CD4-positive, alpha-beta T cell treated with Interleukin-1 beta for 1 hour (primary cell): ENCODE measurements at places on chromosomes 6 and 20.

- no peak for DNase-seq
Measured at GRCh38 chr20:3434232-3434631, 26.8 kb upstream of the DNAAF9 start.

GRCh38 chr6:7338031-7338430 is 25.0 kb upstream of the SSR1 start:
- DNase-seq, result no peak

DNA sequence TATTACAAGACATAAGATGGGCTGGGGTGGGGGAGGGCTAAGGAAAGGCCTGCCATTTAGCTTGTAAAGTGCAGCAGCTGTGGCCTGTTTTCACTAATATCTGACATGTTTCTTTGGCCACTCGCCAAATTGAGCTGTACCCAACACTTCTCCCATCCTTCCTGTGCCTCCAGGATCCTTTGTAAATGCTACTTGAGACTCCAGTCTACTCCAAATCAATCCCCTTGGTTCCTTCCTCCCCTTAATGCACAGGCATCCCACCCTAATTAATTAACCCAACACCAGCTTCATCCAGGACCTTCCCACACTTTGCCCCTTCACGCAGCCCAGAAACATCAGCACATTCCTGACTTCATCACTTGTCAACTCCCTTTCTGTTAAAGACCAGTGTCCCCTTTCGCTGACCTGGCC is 55.0 kb upstream of the TCF21 start:
- no peak for DNase-seq

DNA sequence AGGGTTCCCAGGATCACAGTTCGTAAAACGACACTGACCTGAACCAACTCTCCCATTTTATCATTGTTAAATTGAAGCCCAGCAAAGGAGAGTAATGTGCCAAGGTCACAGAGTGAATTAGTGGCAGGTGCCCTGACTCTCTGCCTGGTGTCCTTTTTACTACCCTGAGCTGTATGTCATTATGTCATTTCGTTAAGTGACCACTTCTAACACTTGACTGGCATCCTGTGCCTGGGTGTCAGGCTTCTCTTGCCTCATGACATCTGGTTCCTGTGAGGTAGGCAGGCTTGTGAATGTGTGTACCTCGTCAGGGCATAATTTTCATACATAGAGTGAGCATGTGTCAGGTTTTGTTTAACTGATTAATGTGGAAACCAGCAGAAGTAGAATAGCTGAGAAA is 48.6 kb downstream of the RALY start:
- DNase-seq, result no peak

DNA sequence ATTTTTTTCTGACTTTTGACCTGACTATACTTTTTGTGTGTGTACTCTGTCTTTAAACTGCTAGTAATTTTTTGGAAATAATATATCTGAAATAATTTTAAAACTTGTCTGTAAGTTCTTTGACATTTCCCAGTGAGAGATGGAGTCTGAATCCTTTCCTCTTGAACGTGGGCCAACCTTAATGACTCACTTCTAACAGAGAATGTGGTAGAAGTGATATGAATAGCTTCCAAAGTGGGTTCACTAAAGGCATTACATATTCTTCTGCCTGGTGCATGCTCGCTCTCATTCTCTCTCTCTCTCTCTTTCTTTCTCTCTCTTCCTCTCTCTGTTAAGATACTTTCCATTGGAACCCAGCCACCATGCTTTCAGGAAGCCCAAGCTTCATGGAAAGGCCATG is 108.7 kb upstream of the FERMT1 start:
- no peak for DNase-seq

DNA sequence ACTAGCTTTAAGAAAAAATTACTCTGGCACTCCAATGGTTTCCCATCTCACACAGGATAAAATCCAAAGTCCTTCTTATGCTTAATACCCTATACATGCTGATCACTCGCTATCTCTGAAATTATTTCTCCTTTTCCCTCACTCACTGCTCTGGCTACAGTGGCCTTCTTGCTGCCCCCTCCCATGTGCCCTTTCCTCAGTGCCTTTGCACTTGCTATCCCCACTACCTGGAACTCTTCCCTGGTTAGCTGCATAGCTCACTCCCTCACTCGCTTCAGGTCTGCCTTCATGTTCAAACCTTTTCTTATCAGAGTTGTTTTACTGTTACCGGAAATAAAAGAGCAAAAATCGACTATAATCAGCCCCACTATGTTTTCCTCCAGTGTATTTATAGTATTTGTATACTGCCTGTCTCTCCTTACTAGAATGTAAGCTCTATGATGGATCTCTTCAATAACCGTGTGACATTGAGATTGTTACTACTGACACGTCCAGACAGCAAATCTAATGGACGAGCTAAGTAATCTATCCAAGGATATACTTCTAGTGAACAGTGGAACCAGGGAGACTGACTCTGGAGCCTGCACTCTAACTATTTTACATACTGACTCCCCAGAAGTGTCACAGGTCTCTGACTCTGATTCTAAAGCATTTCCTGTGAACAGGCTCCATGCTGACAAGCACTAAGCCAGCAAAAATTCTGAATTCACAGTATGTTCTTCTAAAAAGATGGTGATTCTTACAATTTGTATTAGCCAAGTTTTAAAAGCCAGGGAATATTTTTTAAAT is 25.1 kb downstream of the FKBP5 start:
- DNase-seq, result no peak

DNA sequence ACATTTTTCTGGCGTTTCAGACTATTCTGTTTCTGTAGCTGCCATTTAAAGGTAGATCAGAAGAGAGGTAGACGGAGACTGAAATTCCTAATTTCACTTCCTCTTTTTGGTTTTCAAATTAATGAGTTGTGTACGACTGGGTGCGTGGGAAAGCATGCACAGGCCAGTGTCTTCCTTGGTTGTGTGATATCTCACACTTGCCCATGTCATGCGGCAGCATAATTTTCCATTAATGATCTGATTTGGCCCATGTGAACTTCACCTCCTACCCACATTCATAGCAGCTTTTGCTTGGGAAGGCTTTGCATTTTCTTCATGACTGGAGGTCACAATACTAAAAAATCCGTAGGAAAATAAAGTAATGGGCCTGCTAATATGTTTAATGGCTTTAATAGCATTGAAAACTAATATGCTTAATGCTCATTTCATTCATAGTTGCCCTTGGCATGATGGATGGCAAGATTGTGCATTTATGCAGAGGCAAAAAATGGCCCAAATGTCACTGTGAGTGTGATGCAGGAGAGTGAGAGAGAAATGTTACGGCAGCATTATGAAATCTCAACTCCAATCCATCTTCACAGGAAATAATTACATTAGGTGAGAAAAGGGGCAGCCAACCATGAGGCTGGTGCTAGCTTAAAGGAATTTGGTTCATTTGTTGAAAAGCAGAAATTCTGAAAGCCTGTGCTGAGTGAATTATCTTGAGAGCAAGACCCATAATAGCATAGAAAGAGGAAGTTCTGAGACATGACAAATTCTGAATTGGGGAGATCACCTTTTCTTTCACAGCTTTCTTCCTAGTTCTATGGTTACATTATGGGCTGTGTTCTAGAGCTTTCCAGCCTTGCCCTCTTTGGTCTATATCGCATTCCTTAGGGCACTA is 69.0 kb upstream of the UST start:
- no peak for DNase-seq

DNA sequence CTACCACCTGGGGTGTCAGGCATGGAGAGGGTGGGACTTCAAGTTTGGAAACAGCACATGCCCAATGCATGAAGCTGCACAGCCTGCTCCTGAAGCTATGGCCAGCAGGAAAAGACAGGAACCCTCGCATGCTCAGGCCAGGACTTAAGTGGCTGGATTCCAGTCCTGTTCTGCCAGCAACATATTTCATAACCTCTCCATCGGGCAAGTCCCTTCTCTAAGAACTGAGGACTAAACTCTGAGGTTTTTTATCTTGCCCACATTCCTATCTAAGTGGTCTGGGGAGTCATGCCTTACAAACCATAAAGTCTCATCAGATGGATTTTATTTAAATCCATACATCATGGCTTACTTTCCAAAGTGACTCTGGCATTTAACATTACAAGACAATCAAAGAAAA is 27.5 kb upstream of the AGPAT4 start:
- no peak for DNase-seq

- no peak for DNase-seq
Measured at GRCh38 chr20:44442298-44443070, 33.2 kb upstream of the TTPAL start.

GRCh38 chr20:17298171-17298570 is 71.3 kb downstream of the PCSK2 start:
- no peak for DNase-seq

DNA sequence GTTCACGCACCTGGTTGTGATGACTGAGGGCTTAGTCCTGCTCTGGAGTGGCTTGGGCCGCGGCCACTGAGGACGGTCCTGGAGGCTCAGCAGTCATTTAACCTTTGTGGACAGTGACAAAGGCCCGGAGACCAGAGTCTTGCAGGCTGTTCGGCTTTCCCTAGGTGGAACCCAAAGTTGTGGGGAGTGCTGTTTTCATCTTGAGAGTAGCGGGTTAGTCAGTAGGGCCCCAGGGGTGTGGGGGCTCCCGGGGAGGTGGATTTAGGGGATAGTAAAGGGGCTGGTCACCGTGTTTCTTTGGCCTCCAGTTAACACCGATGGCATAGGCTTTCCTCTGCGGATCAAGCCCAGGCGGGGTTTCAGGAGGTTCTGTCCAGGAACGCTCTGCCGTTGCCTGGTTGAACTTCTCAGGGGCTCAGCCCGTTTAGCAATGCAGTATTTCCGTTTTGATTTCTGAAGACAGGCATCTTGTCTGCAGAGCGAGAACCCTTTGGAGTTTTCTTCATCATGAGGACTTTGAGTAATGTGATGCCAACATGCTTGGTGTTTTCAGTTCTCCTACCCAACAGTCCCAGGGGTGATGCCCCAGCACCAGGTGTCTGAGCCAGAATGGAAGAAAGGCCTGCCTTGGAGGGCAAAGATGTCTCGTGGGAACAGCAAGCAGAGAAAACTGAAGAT is 31.8 kb downstream of the ZNF831 start:
- DNase-seq, result no peak

DNA sequence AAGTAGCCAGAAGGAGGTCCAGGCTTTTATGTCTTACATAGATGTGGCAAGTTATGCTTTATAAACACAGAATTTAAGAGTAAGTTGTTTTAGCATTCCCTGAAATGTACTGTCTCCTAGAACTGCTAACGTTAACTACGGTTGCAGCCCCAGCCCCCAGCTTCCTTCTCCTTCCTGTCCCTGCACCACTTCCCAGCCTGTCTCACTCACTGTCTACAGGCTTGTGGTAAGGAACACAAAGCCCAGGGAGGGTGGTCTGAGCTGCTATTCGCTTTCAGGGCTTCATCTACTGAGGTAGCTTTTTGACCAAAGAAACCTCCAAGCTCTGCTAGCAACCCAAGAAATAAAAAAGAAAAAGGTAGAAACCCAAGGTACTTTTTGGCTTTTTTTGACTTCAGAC is 35.9 kb downstream of the PCSK2 start:
- no peak for DNase-seq

DNA sequence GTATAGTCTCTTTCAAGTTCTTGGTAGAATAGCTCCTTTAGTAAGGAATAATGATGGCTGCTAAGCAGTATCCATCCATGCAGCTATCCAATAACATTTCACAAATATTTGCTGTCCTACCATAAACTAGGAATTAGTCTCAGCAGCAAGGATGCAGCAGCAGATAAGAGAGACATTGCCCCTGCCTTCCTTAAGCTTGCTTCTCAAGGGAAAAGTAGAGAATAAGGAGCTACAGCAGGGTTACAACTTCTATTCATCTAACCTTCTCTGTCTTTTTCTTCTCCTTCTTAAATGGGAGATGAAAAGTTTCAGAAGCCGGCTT is 2.4 kb downstream of the IL22RA2 start:
- no peak for DNase-seq

GRCh38 chr6:119129968-119130484 is 51.6 kb upstream of the FAM184A start:
- DNase-seq, result no peak

- DNase-seq, result no peak
Measured at GRCh38 chr6:151661928-151662327, 145.6 kb upstream of the ESR1 start.

GRCh38 chr6:27922949-27923348 is 10.8 kb upstream of the OR2B2 start:
- DNase-seq, result no peak

DNA sequence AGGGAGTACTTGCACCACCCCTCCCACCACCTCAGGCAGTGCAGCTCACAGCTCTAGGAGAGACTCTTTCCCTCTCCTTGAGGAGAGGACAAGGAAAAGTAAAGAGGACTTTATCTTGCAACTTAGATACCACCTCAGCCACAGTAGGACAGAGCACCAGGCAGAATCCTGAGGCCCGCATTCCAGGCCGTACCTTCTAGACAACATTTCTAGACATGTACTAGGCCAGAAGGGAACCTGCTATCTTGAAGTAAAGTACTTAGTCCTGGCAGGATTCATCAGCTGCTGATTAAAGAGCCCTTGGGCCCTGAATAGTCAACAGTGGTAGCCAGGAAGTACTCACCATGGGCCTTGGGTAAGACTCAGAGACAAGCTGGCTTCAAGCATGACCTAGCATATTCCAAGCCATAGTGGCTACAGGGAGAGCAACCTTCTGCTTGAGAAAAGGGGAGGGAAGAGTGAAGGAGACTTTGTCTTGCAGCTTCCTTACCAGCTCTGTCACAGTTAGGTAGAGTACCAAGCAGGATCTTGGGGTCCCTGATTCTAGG is 384.4 kb upstream of the RNF217 start:
- DNase-seq, result no peak

- DNase-seq, result no peak
Measured at GRCh38 chr6:53441761-53442160, 93.0 kb upstream of the ELOVL5 start.

- no peak for DNase-seq
Measured at GRCh38 chr6:63689421-63689820, 53.8 kb downstream of the PHF3 start.

- DNase-seq, result no peak
Measured at GRCh38 chr6:81814370-81815076, 62.0 kb upstream of the TENT5A start.

- no peak for DNase-seq
Measured at GRCh38 chr6:39189915-39190544, 39.2 kb downstream of the KCNK5 start.

DNA sequence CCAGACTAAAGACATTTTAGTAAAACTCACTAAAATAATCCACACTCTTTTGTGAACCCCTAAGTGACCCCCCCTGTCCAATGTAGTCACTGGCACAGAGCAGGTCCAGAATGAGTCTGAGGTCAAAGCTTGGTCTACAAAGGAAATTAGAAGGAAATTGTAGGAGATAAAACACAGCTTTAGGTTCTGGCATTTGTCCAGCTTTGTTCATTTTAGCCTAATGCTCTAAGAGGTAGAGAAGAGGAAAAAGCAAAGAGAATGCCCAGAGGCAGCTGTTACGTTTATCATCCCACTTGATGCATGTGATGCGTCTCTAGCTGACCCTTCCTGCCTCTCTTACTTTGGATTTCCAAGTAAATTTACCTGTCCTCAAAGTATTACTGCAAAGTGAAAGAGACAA is 62.5 kb downstream of the CNKSR3 start:
- no peak for DNase-seq

DNA sequence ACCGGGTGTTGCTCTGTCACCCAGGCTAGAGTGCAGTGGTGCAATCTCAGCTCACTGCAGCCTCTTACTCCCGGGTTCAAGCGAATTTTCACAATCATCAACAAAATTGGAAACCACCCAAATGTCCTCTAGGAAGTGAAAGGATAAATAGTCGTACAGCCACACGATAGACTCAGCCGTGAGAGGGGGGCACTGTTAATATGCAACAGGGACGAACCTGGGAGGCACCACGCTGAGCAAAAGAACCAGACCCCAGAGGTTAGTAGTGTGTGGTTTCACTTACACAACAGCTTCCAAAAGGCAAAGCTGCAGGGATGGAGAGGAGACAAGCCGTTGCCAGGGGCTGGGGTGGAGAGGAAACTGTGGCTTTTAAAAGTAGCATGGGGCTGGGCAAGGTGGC is 30.1 kb upstream of the NTSR1 start:
- no peak for DNase-seq

- DNase-seq, result no peak
Measured at GRCh38 chr20:14264869-14265268, 72.5 kb downstream of the FLRT3 start.
